ENCODE measurements at places on chromosomes 2 and 18. TPM values are rescaled to one million over a fixed set of nuclear protein-coding genes. Genes with fewer than 3 reads are reported as not detected.

The MOCOS gene
- 17.9 TPM for polyA plus RNA-seq

The SCLY gene
- 10.3 TPM for polyA plus RNA-seq

The LRATD1 gene
- polyA plus RNA-seq, result 0.86 TPM

The ATF2 gene
- 29.5 TPM for polyA plus RNA-seq

The ASB18 gene
- not detected for polyA plus RNA-seq

The HOXD9 gene
- polyA plus RNA-seq, result 7.2 TPM

GRCh38 chr2:43622931-43623451 lies 14.1 kb upstream of the PLEKHH2 start:
- peak; percentile 23 for DNase-seq

DNA sequence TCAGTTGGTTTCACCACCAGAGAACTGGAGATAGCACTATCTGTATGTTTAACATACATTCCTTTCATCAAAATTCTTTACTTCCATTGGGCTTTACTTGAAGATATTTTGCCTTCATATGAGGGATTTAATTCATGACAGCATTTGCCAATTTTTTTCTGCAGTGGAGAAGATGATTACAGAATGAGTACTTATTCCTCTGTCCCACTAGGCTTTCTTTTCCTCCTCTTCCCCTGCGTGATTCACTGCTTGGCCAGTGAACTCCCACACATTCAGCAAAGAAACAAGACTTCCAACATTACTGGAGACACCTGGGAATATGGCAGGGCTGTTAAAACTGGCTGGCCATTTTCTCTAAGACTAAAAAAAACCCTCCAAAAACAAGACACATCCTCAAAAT lies 425.8 kb upstream of the KCNH7 start:
- peak; percentile 76 for DNase-seq

GRCh38 chr2:157835425-157835824 lies 40.7 kb downstream of the ACVR1 start:
- DNase-seq, result no peak

- peak; percentile 30 for DNase-seq
Measured at GRCh38 chr18:58542426-58543159, 86.3 kb downstream of the ALPK2 start.

GRCh38 chr2:106296182-106296815 lies 102.2 kb upstream of the UXS1 start:
- DNase-seq, result peak; percentile 43

DNA sequence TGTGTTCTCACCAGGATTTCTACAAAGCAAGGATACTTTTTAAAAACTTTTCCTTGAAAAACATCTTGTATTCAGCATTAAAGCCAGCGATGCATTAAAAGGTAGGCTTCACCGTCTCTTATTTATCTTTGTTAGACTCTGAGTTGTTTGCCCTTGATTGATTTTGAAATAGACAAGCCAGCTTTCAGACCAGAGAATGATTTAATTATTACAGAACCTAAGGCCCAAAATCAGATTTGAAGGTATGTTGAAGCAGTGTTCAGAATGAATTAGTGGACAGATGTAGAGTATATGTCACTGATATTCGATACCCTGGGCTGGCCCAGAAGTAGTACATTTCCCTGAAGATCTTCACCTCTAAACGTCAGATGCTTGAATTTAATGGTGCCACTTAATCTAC lies 136.4 kb downstream of the THSD7B start:
- DNase-seq, result no peak

- no peak for DNase-seq
Measured at GRCh38 chr2:8388781-8389180, 293.1 kb upstream of the ID2 start.

DNA sequence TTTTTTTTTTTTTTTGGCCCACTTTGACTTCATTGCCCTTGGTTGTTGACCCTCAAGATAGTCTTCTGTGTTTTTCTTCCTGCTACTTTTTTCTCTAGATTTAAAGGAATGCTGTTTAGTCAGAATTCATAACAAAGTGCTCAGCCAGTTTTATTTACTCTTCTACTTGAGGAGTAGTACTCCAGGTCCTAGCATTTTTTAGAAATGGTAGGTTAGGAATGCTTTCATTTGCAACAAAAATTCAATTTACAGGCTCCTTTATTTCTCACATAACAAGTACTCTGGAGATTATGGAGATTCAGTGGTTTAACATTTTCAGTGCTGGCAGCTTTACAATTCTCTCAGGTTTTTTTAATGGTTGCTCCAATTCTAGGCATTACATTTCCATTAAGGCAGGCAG lies 58.2 kb downstream of the KIAA1328 start:
- DNase-seq, result no peak

DNA sequence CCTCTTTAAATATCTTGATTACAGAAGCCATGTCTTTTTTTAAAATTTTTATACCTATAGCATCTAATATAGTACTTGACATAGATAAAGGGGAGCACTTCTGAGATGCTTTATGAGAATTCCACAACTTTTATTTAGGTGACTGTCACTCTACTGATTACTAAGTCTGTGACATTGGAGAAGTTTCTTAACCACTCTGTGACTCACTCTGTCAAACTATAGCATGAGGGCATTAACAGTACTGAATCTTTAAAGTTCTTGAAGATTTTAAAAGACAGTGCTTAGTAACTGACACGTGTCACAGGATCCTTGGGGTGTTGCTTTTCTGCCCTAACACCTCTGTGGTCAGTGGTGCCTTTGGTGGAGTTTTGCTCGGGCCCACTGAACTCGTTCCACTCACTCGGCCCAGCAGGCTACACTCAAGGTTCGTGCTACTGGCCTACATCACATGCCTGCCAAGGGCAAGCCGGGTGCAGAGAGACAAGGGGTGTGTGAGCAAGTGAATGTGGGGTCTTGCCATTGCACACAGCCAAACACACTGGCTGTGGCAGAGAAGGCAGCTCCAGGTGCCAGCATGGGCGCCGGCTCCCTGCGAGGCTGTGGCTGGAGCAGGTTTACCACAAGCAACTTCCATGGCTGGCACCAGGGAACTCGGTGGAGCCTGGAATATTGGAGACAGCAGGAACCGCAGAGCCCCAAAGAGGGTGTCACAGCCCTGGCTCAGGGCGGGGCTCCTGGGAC lies 734.0 kb upstream of the CDH7 start:
- no peak for DNase-seq

- DNase-seq, result no peak
Measured at GRCh38 chr2:175755169-175755568, 246.9 kb downstream of the LNPK start.

GRCh38 chr2:136765256-136766072 lies at the start of gene THSD7B:
THSD7B (plus strand) TSS chr2:136765545; CDS start chr2:136882179, 116,634 bp downstream.
- peak; percentile 7 for DNase-seq
